ENCODE measurements at places on chromosomes 13 and 19.

DNA sequence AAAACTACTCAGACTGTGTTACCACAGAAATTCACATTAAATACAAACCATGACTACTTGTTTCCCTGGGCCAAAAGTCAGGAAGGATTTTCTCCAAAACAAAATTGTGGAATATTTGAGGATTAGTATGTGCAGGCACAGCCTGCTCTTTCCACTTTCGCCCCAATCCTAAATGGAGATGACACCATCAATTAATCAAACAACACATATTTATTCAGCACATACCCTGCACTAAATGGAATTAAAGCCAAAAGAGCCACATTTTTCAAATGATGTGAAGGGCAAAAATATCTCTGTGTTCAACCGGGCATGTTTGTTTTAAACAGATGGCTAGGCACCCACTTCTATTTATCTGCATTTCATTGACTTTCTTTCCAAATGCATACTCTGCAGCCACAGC, 523.1 kb downstream of the DCT start:
- DNase-seq = no peak

DNA sequence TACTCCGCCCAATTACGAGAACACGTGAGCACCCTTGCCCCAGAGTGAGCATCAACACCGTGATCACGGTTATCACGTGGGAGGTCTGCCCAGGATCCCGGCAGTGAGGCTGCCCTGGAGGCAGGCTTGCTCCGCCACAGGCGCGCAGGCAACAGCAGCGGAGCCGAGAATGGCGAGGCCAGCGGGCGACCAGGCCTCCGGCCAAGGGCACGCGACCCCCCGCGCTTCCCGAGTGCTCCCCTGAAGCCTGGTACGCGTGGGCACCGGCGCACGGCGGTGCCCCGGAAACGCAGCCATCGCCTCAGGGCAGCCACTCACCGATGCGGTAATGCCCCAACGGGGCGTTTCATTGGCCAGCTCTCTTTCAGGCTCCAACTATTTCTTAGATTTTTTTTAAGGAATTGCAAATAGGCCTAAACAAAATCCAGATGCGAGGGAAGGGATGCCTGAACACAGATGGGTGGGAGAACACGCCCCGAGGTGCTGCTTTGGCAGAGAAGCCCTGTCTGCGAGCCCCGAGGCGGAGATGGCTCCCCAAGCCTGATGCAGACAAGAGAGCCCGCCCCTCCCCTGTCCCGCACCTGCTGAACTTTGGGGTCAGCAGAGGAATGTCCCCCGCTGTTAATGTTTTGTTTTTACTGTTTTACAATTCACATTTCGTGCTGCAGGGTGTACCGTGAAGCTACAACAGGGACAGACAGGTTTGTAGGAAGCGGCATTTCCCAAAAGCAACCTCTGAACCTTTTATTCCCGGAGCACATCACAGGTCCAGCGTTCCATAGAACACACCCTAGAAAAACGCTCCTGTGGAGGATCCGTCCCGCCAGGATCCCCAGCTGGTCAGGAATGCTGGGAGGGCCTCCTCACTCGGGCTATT, 132.7 kb downstream of the ZDHHC20 start:
- DNase-seq = no peak

DNA sequence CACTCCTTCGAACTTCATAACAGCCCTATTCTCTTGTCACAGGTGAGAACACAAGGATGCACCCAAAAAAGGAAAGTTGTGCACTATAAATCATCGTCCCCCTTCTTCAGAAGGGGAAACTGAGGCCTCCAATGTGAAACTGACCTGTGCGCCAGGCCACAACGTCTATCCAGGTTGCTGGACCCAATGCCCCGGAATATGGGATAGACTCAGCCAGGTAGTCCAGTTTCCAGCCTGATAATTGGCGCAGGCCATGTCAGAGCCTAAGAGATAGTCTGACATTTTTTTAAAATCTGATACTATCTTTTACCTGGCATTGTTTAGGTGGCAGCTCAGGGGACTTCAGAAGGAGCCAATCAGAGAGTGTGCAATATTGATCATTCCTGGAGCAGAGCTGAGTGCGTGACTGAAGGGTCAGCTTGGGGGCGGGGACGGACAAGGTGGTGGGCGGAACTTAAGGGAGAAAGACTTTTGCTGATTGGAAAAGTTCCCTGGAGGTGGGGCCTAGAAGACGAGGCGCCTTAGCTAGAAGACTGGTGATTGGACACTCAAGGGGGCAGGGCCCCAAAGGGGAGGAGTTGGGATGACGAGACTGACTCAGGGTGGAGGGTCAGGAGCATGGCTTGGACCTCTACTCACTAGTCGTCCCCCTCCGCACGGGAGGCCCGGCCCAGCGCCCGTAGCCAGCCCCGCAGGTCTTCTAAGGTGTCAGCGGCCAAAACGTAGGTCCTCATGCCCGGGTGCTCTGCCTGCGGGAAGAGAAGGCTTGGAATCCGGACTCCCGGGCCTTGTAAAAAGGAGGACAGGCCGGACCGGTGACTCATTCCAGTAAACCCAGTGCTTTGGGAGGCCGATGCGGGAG, 8.5 kb downstream of the PLEKHA4 start:
- DNase-seq = no peak

DNA sequence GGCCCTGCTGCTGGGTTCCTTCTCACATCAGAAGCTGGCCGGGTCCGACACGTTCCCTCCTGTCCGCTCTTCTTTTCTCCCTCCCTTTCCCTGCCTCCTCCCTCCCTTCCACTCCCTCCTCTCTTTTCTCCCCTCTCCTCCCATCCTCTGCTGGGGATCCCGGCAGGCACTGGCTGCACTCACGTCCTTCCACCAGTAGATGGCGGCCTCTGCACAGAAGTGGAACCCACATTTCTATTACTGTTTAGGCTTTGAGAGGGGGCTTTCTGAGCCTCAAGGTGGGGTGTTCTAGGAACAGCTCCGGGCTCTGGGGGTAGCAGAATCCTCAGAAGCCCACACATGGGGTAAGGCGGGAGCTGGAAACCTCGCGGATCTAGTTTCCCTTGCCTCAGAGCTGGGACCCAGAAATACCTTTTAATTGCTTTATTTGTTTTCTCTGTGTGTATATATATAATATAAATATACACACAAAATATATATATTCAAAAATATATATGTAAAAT, 294.2 kb downstream of the ZNF536 start:
- DNase-seq = no peak

DNA sequence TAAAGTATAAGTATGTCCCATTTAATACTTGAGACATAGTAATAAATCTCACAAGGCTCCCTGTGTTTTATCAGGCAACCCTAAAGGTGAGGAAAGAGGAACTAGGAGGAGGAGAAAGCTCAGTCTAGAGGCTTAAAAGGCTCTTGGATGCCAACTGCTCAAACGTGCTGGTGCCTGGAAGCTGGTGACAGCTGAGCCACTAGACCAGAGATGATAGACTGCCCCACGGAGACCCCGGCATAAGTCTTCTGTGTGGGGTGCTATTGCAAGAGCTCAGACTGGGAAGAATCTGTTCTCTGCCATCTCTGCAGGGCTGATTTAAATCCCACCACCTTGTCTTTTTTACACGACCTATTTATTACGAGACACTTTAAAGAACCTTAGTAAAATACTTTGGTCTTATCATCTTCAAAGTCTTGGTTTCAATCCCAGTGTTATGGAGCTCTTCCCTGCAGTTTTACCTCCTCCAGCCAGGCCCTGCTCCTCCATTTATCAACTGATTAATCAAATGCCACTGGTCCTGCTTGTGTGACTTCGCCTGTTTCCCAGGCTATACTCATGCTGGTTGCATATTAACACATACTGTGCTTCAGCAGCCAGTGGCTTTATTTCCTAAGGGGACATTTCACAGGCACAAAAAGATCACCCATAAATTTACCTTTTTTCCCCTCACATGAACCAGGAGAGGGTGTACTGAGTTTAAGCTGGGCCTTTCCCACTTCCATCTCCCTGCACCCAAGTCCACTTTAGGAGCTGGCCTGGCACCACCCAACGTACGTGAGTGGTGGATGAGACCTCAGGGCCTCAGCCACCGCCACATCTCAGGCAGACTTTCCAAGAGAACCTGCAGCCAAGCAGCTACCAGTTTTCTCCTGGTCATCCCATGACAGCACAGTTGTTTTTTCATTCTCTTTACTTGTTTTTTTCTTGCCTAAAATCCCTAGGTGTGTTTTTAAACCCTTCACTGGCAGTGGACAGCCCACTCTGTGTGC, 7.8 kb upstream of the ATP12A start:
- DNase-seq = no peak

GRCh38 chr13:107065036-107065435, 497.1 kb upstream of the ARGLU1 start:
- no peak for DNase-seq

- DNase-seq = no peak
Observed at GRCh38 chr13:23146006-23146405, 34.8 kb upstream of the SGCG start.

DNA sequence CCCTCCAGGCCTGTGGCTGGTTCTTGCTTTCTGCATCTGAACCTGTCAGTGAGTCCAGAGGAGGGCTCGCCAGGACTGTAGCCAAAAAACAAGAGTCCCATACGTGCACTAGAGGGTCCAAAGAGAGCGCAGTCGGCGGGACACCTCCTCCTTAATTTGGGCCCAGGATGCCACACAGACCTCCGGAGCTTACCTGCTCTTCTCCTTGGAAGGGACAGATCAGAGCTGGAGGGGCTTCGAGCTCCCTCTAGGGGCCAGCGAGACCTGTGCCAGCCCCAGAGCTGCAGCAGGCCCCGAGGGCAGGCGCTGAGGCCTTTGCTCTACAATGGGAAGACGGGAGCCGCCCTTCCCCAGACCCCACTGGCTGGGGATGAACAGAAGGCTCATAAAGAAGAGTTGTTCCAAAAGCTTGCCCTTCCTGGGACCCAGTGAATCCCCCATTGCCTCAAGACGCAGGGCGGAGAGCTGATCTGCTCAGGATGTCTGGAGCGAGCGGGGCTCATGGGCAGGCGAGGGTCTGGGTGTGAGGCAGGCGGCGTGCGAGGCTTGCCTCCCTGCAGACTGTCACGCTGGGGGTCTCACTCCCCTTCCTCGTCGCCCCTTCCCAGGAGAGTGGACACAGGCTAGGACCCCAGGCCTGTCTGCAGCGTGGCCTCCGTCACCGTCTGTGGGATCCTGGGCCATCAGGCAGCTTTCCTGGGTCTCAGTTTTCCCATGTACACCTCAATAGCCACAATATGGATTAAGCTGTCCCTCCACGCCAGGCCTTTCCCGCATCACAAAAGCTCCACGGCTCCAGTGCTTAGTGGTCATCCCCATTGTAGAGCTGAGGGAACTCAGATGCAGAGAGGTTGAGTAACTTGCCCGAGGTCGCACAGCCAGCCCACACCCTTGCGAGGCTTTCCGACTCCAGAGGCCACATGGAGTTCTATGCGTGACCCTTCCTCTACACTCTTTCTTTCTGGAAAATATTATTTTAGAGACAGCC, 46.9 kb upstream of the VSTM2B start:
- DNase-seq = peak; percentile 67

DNA sequence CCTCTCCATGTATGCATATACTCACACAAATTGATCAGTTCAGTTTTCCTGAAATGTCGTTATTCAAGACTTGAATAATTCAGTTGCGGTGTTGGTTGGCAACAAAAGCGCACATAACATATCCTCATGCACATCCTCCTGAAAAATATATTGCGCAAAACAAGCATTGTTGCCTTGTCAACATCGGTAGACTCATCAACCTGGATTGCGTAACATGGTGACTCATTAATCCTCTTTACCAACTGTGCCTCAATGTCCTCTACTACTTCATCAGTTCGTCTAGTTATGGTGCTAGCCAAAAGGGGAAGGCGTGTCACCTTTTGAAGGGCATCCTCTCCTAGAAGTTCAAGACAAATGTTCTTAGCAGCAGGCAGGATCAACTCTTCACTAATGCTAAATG, 357.7 kb downstream of the LMO7 start:
- no peak for DNase-seq

DNA sequence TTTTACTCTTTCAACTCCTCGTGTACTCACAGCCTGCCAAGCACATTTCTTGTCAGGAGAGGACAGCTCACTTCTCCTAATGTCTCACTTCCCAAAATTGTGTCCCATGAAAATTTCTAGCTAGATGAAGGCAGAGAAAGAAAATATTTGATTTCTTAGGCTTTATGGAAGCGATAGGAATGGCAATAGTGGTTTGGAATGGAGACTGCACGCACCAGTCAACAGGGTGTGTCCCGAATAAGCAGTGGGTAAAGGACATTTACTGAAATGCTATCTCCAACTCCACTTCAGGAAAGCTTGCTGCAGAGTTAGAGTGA, 321 bp upstream of the ZNF222 start:
- DNase-seq = no peak

- no peak for DNase-seq
Observed at GRCh38 chr13:31361673-31362072, 161.9 kb downstream of the B3GLCT start.

DNA sequence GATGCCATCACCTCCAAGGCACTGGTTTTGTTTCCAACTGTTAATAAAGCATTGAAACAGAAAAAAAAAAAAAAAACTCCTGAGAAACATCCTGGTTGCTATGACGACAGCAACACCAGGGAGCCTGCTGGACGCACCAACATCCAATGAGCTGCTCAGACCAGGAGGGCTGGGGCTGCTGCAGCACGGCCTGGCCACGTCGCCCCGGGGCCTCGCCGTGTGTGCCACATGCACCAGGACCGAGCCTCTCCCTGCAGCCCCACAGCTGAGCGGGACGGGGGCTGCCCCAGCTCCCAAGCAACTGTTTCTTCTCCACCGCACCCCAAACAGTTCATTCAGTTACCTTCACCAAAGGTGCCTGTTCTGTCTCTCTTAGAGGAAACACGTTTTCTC, 54.5 kb downstream of the RASA3 start:
- no peak for DNase-seq

DNA sequence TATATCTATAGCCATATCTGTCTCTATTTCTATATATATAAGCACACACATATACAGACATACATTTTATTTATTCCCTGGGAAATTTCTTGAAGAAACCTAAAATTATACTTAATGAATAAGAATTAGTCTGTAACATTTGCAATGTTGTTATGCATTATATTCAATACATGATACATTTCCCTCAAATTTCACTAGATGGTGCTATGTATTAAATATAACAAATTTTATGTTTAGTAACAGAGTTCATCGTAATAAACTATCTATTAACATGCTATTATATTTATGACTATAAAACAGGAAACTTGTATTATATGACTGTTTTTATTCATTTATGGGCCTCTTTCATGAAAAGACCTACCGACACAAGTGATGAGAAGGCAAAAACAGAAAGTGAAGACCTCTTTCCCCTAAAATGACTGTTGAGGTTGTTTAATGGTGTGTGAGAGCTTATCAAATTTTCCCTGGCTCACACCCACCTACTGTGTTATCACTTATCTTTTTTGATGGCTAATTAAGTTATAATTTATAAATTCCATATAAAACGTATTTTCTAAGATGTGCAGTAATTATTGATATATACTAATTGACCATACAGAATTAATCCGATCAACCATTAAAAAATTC, 881.9 kb downstream of the SLITRK6 start:
- no peak for DNase-seq

- no peak for DNase-seq
Observed at GRCh38 chr13:47846886-47847285, 154.2 kb downstream of the SUCLA2 start.

GRCh38 chr19:41543582-41543981, 32.4 kb upstream of the CEACAM21 start:
- no peak for DNase-seq
